ENCODE measurements at places on chromosomes 6 and 20.

GRCh38 chr6:89938014-89938413 is 43.7 kb downstream of the GJA10 start:
- no peak for DNase-seq

GRCh38 chr6:77097940-77098339 is 365.4 kb downstream of the HTR1B start:
- DNase-seq = no peak

DNA sequence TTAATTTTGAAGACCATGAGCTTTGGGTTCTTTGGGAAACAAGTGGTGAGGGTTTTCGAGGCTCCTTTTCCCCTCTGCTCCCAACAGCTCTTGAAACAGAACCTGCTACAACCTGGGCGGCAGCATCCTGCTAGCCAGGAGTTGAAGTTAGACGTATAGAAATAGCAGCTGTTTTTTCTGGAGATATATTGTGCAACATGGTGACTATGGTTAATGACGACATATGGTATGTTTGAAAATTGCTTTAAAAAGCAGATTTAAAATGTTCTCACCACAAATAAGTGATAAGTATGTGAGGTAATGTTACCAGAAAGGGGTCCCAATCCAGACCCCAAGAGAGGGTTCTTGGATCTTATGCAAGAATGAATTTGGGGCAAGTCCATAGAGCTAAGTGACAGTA is 138.9 kb downstream of the PDE7B start:
- no peak for DNase-seq

GRCh38 chr6:124441450-124441849 is 520.8 kb upstream of the RNF217 start:
- no peak for DNase-seq

DNA sequence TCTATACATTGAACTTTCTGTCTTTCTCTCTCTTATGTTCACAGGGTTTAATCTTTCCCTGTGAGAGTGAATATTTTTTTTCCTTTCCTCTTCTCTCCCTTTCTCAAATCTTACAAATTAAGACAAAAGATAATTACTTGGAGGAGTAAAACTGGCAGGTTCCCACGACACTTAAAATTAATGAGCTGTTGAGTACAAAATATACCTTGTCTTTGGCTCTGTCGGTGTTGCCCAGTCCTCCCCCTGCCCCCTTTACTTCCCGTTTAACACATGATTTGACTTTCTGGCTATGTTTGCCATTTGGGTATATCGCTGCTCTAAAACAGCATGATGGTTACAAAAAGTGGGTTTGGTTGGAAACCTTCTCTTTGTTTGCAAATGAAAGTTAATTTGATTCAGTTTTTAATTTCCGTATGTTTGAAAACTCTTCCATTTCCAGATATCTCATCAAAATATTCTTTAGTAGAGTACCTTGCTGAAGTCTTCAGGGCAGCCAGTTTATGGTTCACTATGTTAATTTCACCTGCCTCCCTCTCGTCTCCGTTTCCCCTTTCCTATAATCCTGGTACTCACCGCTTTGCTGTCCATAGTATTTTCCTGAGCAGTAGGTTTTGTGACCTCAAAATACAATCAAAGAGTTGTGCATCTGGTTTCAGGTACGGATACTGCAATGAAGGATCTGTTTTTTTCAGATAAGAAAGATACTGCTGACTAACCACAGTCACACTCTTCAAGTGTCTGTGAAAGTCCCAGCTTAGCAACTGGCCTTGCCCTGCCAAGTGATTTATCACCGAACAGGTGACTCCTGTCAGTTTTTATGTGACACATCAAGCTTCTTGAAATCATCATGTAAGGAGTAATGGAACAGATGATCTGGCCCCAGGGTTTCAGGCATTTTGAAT is 181.2 kb downstream of the DTNBP1 start:
- DNase-seq = no peak

DNA sequence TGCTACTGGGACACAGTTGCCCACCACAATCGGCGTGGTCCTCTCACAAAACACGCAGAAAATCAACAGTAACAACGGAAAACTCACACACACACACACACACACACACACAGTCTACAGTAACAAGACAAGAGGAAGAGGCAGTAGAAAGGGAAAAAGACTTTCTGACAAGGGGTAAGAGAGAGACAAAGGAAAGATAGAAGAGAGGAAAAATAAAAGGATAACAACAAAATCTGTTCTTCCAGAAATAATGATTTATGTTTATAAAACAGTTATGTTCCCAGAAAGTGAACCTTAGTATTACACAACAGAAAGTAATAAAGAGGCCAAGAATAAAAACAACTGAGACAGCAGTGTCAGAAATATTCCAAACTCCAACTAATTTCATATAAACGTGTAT is 2.9 kb downstream of the RANBP9 start:
- DNase-seq = no peak

- DNase-seq = no peak
These were observed 3.9 kb downstream of the ATXN1 start for GRCh38 chr6:16757332-16757731.

- no peak for DNase-seq
These were observed 13.6 kb downstream of the GLYATL3 start for GRCh38 chr6:49513153-49513989.

DNA sequence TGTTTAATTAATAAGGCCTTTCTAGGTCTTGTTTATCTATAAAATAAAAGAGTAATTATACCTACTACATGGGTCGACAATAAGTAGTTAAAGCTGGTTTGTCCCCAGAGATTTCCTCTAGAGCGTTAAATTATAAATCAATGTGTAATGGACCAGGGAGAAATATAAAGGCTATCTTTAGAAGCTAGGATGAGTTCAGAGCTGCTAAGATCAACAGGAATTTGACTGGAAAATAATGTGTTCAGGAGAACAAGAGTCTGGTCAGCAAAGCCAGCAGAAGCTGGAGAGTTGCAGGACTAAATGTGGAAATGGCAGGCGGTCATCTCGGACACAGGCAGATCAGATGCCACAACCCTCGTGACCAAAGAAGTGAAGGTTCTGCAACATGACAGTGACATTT is 428.8 kb downstream of the EPM2A start:
- no peak for DNase-seq

GRCh38 chr6:7813704-7814103 is 87.8 kb downstream of the BMP6 start:
- DNase-seq = no peak

DNA sequence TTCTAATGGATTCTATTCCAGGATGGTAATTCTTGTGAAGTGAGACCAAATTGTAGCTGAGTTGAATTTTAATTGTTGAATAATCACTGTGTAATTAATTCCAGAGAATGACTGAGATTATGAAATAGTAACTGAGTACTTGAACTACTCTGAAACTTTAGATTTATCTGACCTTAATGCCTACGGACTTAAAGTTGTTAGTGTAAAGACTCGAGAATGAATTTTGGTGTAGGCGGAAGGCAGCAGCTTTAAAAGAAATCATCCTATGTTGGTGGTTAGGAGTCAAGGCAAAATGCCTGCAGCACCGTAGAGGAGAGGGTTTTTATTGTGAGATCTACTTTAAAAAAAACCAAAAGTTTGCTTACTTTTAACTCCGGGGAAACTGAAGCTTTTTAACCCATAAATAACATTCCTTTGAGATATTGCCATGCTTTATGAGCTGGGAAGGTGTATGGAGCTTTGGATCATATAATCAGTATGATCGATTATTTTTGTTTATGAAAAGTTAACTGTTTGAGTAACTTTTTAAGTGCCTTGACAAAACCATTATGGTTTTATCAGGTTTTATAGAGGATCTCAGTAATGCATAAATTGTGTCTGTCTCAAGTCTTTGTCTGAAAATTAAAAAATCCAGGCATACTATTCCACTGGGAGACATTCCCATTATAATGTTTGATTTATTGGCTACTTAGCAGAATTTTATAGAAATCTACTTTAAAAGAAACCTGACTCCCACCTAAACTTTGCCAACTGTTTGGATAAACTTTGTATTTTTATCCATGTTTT is 46.1 kb downstream of the MYO6 start:
- no peak for DNase-seq

- no peak for DNase-seq
These were observed 234.7 kb downstream of the UST start for GRCh38 chr6:148981515-148981914.

DNA sequence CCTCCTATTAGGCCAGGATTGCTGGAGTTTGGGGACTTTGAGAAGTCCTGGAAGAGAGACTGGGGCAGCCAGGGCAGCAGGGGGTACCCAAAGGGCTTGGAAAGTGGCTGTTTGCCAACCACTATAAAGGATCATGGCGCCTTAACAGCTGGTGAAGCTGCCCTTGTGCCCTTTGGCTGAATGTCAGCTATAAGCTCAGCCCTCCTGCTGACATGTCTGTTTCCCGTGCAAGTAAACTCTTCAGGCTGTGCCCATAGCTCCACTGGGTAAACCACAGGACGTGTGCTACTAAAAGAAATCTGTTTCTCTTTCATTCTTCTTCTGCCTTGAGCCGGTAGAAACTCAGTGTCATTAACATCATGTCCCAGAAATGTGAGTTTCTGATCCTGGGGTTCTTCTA is 97.3 kb downstream of the CAP2 start:
- no peak for DNase-seq

- DNase-seq = no peak
These were observed 19.8 kb downstream of the DSE start for GRCh38 chr6:116390581-116390980.

GRCh38 chr6:6734479-6735465 is 146.3 kb downstream of the LY86 start:
- no peak for DNase-seq

DNA sequence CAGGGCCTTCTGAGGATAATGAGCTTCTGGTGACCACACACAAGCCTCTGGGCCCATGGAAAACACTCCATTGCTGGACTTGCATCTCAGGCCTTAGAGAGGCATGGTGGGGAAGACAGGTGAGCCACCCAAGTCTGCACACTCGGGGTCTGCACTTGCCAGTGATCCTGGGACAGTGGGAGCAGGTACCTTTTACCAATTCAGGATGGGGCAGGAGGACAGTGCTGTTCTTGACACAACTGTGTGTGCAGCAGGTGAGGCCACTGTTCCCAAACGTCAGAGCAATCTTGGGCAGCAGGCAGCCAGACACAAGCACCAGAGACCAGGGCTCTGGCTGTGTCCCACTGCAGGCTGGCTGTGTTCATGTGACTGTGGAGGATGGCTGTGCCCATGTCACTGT is 221.3 kb downstream of the ERMARD start:
- no peak for DNase-seq

GRCh38 chr20:62553136-62553837 is 77.5 kb upstream of the GATA5 start:
- no peak for DNase-seq

DNA sequence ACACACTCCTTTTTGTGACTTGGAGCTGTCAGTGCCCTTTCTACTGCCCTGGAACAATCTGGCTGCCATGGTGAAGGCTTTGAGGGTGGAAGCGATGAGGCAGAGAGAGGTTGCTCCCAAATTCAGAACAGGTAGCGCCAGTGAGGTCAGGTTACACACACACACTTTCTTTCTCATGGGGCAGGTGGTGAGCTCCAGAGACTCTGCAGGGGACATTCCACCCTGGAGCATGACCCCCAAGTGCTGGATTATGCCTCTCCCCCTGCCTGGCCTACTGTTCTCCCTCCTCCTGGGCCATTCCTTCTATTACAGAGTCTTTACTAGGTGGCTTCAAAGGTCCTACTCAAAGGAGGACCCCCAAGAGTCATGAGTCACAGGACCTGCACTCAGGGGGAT is 98.0 kb downstream of the EYA2 start:
- no peak for DNase-seq

DNA sequence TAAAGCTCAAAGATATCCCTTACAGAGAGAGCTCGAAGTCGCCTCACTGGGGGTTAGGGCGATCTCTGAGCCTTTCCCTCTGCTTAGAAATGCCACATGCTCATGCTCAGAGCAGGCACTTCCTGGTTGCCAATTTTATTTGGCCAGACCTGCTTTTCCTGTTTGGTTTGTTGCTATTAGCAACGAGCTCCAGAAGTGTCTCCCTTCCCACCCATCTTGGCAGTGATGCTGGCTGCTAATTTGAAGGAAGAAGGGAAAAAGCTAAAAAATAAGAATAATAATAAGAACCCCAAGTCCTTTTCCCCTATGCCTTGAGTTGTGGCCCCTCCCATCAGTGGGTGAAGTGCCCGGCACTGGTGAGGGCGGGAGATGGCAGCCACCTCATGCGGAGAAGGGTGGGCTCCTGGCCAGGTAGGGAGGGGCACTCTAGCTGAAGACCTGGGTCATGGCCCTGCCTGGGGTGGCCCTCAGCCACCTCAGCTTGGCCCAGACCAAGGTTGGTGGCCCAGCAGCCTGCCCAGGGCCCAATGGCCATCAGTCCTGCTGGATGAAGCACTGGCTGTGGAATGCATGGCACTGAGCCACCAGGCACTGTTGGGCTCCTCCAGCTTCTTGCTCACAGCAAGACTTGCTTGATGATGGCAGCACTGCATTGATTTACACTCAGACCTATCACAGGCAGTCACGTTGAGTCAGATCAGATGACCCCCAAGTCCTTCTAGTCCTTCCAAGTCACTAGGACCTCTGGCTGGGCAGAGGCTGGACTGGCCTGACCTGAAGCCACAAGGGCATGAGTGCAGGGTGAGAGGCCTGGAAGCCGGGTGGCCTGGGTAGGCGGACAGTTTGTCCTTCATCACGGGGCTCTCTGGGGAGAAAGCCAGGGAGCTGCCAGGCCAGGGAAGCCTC is 79.0 kb downstream of the SYNJ2 start:
- no peak for DNase-seq

GRCh38 chr20:49167811-49168507 is 20.2 kb downstream of the STAU1 start:
- DNase-seq = no peak

GRCh38 chr6:8014947-8015346 is 49.2 kb downstream of the BLOC1S5 start:
- no peak for DNase-seq

DNA sequence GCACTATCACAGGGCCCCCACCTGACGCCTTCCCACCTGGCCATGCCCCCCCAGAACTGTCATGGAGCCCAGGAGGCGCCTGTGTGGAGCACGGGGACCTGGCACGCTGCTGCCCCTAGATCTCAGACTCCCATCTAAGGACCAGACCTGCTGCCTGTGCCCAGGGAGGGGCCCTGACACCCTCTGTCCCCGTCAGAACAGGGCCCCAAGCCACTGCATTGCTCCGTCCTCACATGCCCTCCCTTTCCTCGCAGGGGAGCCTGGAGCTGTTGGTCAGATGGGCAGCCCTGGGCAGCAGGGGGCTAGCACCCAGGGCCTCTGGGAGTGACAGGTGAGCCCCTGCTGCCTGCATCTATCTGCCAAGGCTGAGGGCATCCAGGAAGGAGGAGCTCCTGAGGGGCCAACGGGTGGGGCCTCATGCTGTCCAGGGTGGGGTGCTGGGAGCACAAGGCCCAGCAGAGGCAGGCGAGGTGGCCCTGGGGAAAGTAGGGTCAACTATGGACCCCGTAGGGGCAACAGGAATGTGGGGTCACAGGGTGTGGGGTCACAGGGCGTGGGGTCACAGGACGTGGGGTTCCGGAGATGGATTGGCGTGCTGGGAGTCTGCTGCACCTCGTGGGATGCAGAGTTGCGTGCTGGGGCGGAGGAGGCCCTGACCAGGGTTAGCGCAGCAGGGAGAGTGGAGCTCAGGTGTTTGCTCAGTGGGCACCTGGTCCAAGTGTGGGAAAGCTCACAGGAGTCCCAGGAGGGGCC is 31.6 kb downstream of the CHRNA4 start:
- no peak for DNase-seq
